ENCODE measurements at places on chromosomes 16 and 17. TPM values are rescaled to one million over a fixed set of nuclear protein-coding genes. Genes with fewer than 3 reads are reported as not detected.

KRTAP17-1 gene
- not detected for total RNA-seq

CHST4 gene
- total RNA-seq: 0.26 TPM

IKZF3 gene
- total RNA-seq: not detected

WNT3 gene
- total RNA-seq: 1.9 TPM

SNRNP25 gene
- total RNA-seq: 15.9 TPM

TBC1D3G gene
- not detected for total RNA-seq

MAPT gene
- total RNA-seq: 0.43 TPM

FOXN1 gene
- total RNA-seq: 0.11 TPM

NUPR1 gene
- 22.7 TPM for total RNA-seq

RAP1GAP2 gene
- 12.9 TPM for total RNA-seq

ATP2A3 gene
- 3.9 TPM for total RNA-seq

MYL4 gene
- total RNA-seq: 0.22 TPM

HBA2 gene
- total RNA-seq: not detected

PDE6G gene
- total RNA-seq: 0.54 TPM

DCAF7 gene
- total RNA-seq: 28.6 TPM

PERCC1 gene
- not detected for total RNA-seq

SULT1A4 gene
- 4.6 TPM for total RNA-seq
